Body of pancreas (tissue), 4 donors: ENCODE measurements at places on chromosomes 13 and 19. TPM values are rescaled to one million over a fixed set of nuclear protein-coding genes. Genes with fewer than 3 reads are reported as not detected.

The ATP4A gene
- total RNA-seq, result 8.2 TPM

The GGN gene
- total RNA-seq, result not detected

The OVOL3 gene
- total RNA-seq, result not detected

The GRIN3B gene
- total RNA-seq, result 0.26 TPM

GRCh38 chr13:34748073-34748472 lies 194.0 kb upstream of the NBEA start:
- peak; percentile 25 for DNase-seq

GRCh38 chr19:54469496-54469934 lies 3.6 kb downstream of the CDC42EP5 start:
- DNase-seq, result no peak

- DNase-seq, result no peak
Observed at GRCh38 chr19:2811735-2812413, 7.8 kb upstream of the ZNF554 start.

DNA sequence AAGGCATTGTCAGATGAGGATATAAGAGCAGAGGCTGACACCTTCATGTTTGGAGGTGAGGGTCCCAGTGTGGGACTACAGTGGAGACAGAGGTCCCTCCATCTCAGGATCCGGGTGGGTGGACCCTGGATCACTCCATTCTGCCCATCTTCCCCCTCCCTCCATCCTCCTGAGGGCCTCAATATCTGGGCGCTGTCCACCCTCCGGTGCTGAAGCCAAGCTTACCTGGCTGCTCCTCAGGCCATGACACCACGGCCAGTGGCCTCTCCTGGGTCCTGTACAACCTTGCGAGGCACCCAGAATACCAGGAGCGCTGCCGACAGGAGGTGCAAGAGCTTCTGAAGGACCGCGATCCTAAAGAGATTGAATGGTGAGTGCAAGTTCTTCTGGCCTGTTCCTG lies 11.9 kb downstream of the CYP4F12 start:
- DNase-seq, result no peak

GRCh38 chr19:46586294-46586693 lies 14.8 kb upstream of the CALM3 start:
- DNase-seq, result no peak

DNA sequence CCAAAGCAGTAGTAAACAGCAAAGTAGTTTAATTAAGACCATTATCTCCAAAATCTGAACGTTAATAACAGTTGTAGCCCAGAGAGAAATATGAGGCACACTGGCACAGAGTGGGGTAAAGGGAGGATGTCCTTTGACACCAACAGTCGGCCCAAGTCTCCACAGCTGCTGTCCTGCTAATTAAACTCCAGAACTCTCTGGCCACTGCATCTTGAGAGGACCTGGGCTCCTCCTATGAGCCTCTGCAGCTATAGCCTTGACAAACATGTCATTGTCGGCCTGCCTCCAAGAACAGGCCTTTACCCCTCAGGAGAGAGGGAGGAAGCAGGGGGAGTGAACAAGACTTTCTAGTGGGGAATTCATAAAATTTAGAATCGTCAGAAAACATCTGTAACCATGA lies 1170.4 kb downstream of the UQCRFS1 start:
- no peak for DNase-seq

GRCh38 chr13:96850538-96851145 lies 143.6 kb downstream of the OXGR1 start:
- no peak for DNase-seq

DNA sequence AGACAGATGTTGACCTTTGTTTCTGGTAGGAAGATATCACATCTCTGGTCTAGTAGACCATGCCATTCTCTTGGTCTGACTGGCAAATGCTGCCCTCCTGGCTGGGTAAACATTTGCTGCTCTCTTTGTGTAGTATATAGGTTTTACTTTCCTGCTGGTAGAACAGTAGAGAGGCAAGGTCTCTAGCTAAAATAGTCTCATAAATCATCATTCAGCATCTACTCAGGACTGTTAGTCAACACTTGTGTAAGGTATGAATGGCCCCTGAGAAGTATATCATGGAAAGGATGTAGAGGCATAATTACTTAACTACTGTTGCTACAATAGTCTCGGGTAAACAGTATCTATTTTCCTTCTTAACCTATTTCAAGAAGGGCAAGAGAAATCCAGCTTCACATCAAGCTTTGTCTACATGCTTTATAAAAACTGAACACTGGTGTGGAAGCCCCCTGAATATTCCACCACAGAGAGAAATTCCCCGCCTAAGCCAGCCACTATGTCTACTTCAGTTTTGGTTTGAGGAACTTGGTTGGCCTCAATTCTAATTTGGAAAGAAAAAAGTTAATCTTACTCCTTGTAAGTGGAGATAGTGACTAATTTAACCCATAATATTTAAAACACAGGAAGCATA lies 18.4 kb upstream of the MYCBP2 start:
- no peak for DNase-seq

- DNase-seq, result peak; percentile 40
Observed at GRCh38 chr19:51365211-51365964, 800 bp downstream of the ETFB start.
